Urothelium cell line (cell line): ENCODE measurements at places on chromosomes 12 and 14.

GRCh38 chr12:119229837-119230236, 51.1 kb downstream of the HSPB8 start:
- peak; percentile 78 for DNase-seq

- no peak for DNase-seq
Measured at GRCh38 chr14:72833174-72833573, 60.7 kb downstream of the DPF3 start.

- DNase-seq: no peak
Measured at GRCh38 chr14:63287666-63288483, 30.9 kb downstream of the GPHB5 start.

- DNase-seq: no peak
Measured at GRCh38 chr12:132620113-132620898, 1.7 kb downstream of the P2RX2 start.

DNA sequence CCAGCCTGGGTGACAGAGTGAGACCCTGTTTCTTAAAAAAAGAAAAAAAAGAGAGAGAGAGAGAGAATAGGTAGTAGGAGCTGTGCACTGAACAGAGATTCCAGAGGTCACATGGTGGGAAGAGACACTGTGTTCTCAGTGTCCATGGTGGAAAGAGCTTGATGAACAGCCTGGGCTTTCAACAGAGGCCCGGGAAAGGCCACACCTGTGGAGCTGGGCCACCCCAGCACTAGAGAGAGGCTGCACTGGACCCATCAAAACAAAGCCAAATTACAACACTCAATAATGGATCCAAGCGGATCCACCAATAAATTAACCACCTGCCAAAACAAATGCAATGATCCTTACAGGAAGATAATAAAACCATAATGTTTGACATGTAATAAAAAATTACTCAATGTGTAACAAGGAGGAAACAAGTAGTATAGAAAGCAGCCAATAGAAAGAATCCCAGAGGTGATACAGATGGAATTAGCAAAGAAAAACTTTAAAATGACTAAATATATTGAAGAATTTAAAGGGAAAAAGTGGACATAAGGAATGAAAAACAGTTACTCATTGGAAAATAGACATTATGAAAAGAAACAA, 44.8 kb upstream of the BCL2L14 start:
- DNase-seq: no peak

DNA sequence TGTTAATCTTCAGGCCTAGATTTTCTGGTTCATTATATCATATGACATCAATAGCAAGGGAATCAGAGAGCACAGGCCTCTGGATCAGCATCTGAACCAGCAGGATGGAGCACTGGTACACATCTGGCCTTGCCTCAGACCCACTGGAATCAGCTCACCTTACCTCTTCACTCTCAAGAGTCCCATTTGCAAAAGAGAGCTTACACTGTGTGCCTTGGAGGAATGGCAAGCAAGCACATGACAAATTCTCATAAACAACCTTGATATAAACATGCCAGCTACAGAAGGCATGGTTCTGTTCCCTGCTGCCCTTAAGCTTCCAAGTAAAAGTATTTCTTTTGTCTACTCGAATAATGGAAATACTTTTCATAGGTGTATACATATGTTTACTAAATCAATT, 128.6 kb upstream of the CPM start:
- DNase-seq: no peak

DNA sequence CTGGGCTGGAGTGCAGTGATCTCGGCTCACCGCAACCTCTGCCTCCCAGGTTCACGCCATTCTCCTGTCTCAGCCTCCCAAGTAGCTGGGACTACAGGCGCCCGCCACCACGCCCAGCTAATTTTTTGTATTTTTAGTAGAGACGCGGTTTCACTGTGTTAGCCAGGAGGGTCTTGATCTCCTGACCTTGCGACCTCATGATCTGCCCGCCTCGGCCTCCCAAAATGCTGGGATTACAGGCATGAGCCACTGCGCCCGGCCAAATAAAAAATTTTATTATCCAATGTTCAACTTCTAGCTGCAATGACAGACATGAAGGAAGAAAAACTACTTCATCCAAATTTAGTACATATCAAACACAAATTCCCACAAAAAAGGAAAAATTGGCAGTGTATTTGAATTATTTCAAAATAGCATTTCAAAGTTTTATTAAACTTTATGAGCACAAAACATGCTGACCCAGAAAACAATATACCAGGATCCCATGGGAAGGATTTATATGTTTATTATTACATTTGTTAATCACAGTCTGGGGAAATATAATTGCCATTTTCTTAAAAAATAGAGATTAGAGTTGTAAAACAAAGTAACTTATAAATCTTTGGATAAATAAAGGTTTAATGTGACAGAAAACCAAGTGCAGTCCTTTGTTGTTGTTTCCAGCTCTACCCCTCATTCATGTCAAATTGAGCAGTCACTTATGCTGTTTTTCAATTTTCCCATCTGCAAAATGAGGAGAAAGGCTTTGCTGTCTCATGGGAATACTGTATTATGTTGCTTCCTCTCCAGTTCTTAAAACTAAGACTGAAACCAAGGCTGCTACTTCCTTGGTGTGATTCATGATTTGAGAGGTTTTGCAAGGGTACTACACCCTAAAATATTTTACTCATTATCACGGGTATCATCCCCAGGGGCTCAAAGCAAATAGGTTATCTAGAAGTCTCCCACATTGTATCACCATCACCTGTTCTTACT, 155.2 kb upstream of the AVPR1A start:
- DNase-seq: no peak

DNA sequence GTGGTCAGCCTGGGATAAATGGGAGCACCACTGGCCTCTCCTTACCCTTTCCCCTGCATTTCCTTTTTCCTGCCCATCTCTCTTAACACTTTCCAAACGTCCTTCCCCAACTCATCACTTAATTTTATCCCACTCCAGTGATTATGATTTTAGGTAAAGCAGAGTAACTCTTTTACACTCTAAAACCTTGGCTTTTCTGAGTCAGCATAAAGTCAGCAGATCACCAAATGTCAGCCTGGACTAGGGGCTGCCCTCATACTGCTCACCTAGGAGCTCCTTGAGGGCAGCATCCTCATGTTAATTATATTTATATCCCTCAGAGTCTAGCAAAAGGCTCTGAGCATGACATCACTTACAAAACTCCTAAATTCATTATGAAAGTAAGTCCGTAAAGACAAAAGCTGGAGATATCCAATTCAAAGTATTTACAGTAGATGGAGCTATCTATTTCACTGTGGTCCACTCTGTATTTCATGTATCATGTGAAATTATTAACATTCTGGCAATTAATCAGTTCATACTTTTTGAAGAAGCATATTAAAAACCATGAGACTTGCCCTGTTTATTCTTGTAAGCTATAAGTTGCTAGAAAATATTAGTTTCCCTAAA, 17.0 kb upstream of the DICER1 start:
- DNase-seq: no peak

- peak; percentile 52 for DNase-seq
Measured at GRCh38 chr14:79011091-79011919, 841.1 kb downstream of the NRXN3 start.

DNA sequence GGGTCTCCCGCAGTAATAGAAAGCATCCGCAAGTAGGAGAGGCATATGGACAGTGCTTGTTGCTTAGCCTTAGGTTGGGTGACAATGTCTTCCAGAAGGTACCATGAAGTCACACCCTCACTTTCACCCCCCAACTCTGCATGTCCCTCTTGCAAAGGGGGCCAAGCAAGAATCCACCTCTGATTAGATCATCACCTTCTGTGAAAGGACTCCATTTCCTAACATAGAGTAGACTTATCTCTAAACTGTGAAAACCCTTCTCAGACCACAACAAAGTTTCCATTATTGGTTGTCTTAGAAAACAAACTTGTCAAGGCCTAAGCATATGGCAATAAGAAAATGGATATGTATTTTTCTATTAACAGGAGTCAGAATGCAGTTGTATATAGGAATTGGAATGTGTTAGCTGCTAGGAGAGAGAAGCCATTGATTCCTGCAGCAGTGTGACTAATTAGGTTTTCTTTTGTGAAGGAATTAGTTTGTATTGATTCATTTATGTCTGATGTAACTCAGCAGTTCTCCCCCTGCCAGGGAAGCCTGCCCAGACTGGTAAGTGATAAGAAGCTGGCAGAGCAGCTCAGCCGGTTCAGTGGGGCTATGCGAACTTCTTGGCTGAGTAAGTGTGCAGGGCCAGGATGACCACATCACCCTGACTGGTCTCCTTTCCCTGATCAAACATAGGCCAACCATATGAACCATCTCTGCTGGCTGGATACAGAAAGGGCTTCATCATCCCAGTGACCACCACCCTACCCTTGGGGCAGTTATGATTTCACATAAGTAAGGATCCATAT, 107.3 kb upstream of the CCDC196 start:
- DNase-seq: no peak

GRCh38 chr12:132735496-132735895, 24.9 kb downstream of the PGAM5 start:
- no peak for DNase-seq
